ENCODE measurements at places on chromosomes 7 and 10. TPM values are rescaled to one million over a fixed set of nuclear protein-coding genes. Genes with fewer than 3 reads are reported as not detected.

CFAP43 gene
- total RNA-seq: not detected

CHST15 gene
- 6.3 TPM for total RNA-seq

OR6V1 gene
- total RNA-seq: not detected

CNNM1 gene
- total RNA-seq: 1.6 TPM

INPP5F gene
- 21.4 TPM for total RNA-seq

FGF8 gene
- total RNA-seq: not detected

ING3 gene
- 13.9 TPM for total RNA-seq

TPST1 gene
- total RNA-seq: 136 TPM

LDB3 gene
- under 0.01 TPM for total RNA-seq

PITX3 gene
- not detected for total RNA-seq

PDE6C gene
- not detected for total RNA-seq

TMEM184A gene
- 0.44 TPM for total RNA-seq

DYDC2 gene
- not detected for total RNA-seq
